Vagina (tissue), 2 donors: ENCODE measurements at places on chromosomes 12 and 14.
A peak's percentile ranks its signal among the peaks of the same experiment; 100 is the strongest.

DNA sequence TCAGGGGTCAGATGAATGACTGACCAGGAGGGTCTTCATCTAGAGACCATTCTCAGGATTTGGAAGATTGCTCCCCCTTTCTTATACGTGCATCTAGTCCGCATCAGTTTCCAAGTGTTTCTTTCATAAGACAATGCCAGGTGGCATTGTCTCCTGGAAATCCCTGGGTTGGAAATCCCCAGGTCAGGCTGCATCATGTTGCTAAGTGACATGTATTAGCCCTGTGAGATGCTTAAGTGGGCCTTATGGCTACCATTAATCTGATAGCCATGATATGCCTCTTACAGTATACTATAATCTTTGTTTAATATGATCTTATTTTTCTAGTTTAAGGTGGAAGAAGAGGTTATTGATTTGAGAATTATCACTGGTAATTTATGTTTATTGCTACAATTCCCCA, 92.8 kb downstream of the DIO3 start:
- no peak for DNase-seq

GRCh38 chr12:64058541-64059265, 163.4 kb downstream of the KICS2 start:
- DNase-seq, result no peak

DNA sequence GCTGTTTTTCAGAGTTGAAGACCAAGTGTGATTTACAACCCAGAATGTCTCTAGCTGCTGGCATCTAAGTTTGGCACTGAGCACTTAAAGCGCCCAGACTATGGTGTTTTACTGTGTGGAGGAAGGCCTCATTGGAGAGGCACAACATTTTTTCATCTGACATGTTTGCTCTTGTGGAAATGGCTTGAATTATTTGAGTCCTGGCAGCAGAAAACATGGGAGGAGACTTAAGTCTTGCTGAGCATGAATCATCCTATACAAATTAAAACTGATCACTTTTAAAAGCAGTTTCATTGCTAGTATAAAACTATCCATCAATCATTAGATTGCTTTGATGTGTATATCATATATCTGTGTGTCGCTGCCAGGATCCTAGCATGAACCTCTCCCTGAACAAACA, 85.9 kb upstream of the REP15 start:
- no peak for DNase-seq

- DNase-seq, result no peak
These were observed 29.3 kb downstream of the TEAD4 start for GRCh38 chr12:2988494-2988893.

DNA sequence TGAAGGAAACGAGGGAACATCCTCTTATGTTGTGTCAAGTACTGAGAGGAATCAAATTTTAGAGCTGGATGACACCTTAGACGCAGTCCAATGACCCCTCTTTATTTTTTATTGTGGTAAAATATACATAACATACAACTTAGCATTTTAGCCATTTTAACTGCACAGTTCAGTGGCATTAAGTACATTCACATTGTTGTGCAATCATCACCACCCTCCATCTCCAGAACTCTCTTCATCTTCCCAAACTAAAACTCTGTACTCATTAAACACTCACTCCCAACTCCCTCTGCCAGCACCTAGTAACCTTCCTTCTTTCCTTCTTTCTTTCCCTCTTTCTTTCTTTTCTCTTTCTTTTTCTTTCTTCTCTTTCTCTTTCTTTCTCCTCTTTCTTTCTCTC, 97.2 kb upstream of the SLC24A4 start:
- DNase-seq, result no peak

GRCh38 chr12:25970082-25970481, 11.6 kb downstream of the RASSF8 start:
- no peak for DNase-seq

DNA sequence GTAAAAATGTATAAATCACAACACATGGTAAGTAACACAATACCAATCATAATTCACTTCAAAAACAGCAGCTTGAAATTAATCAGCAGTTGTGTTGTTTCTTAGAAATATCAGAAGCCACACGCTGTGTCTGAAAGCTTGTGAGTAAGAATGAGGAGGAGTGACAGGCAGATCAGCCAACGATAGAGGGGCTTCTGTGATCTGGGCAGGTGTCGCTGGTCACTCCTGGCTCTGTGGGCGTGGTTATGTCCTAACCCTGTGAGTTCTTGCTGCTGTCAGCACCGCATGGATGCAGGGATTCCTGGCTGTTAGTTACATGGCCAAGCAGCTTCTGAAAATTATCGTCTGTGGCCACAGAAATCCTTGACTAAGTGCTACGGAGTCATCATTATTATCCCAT, 123.4 kb downstream of the SLC25A47 start:
- DNase-seq, result no peak

- DNase-seq, result no peak
These were observed 403.3 kb downstream of the ETNK1 start for GRCh38 chr12:23028158-23028802.

GRCh38 chr14:92416544-92416943, 93.6 kb downstream of the SLC24A4 start:
- DNase-seq, result no peak

GRCh38 chr14:103749452-103749851, 33.8 kb downstream of the ZFYVE21 start:
- DNase-seq, result no peak

DNA sequence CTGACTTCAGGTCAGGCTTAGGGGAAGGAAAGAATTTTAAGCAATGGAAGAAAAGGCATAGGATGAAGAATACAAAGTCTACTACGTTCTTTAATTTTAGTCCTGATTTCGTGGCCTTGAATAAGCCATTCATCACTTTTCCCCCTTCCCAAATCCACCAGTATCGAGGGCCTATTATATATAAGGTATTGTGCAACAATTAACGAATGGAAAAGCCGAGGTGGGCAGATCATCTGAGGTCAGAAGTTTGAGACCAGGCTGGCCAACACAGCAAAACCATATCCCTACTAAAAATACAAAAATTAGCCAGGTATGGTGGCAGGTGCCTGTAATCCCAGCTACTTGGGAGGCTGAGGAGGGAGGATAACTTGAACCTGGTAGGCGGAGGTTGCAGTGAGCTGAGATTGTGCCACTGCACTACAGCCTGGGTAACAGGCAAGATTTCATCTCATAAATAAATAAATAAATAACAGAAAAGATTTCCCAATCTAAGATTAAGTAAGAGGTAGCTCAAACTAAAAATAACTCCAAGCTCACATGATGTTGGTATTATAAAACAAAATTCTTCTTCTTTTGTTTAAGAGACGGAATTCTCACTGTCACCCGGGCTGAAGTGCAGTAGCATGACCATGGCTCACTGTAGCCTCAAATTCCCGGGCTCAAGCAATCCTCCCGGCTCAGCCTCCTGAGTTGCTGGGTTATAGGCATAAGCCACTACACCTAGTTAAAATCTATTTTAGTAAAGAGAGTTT, 58.3 kb upstream of the NR2C1 start:
- no peak for DNase-seq

- DNase-seq, result no peak
These were observed 128.8 kb upstream of the DYRK2 start for GRCh38 chr12:67519484-67520433.

DNA sequence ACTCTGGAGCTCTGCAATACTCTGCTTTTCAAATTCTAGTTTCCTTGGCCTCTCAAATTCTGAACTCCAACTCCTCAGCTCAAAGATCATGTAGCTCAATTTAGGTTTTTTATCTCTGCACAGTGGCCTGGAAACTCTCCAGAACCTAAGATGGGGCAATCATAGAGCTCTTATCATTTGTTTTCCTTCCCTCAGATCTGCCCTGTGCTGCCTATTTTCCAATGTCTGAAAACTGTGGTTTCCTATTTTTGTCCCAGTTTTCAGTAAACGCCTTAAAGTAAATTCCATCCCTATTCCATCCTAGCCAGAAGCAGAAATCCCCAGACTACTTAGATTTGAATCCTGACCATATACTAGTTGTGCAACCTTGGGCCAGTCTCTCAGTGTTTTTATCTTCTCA, 73.2 kb downstream of the CEP83 start:
- DNase-seq, result no peak

DNA sequence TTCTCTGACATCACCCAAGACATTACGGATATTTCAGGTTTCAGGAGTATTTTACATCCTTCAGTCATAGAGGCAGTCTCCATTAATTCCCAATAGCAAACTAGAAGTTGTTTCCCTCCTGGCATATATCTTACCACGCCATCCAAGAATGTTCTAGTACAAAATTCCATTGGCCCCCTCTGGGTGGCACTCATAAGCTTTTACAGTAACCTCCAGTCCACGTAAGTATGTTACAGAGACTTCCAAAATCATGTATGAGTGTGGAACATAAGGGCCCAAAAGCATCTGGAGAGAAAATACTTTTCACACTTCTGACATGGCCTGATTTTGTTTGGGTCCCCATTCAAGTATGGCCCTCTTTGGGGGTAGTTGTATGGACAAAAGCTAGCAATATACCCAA, 58.1 kb upstream of the DHRS4 start:
- DNase-seq, result no peak

- no peak for DNase-seq
These were observed 134.4 kb upstream of the NUDT4 start for GRCh38 chr12:93243382-93243688.

GRCh38 chr14:50647282-50647681, 20.8 kb downstream of the SAV1 start:
- no peak for DNase-seq

DNA sequence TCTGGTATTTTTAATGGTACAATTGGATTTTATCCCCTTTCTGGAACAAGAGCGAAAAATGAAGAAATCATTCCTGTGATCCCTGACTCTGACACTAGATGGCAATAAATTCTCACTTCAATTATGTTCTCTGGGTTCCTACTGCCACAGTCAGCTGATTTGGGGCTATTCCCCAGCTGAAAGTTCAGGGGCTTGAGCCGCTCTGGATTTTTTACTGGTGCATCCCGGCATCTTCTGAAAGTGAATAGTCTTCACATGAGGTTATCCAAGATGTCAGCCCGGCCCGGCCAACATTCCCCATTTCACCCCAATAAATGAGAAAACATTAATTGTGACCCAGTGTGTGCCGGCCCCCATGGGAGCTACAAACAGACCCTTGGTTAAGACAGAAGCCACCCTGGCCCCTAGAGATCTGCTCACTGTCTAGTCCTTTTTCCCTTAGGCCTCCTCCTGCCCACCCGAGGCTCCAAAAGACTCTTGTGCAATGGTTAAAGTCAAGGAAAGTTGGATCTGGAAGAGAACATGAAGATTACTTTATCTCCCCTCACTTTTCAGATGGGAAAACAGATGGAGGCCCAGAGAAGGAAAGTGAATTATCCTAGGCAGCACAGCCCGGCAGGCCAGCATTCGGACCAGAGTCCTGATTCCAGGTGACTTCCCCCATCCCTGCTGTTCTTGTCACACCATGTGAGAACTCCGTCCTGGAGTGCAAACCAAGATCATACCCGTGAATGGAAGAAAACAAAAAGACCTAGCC, 20.8 kb downstream of the CKAP4 start:
- DNase-seq, result peak; percentile 79

- no peak for DNase-seq
These were observed 420.9 kb downstream of the PCNX1 start for GRCh38 chr14:71328183-71328582.

- no peak for DNase-seq
These were observed 201.3 kb downstream of the PCNX1 start for GRCh38 chr14:71108398-71109119.

- DNase-seq, result no peak
These were observed 61.9 kb downstream of the ESR2 start for GRCh38 chr14:64232095-64232838.

GRCh38 chr12:112837629-112838197, 46.2 kb downstream of the RPH3A start:
- no peak for DNase-seq

DNA sequence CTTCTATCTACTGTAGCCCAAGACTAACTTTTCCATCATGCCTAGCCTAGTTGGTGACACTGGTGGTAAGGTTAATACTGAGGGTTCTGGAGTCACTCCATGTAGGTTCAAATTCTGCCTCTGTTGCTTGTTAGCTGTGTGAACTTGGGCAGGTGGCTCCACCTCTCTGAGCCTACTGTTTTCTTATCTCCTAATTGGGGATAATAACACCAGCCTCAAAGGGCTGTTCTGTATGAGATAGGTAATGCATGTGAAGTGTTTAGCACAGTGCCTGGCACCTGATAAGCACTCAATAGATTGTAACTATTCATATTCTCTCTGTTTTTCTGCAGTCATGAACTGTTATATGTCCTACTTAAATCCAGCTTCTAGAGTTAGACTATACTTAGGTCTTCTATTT, 17.5 kb upstream of the SPPL3 start:
- DNase-seq, result no peak

DNA sequence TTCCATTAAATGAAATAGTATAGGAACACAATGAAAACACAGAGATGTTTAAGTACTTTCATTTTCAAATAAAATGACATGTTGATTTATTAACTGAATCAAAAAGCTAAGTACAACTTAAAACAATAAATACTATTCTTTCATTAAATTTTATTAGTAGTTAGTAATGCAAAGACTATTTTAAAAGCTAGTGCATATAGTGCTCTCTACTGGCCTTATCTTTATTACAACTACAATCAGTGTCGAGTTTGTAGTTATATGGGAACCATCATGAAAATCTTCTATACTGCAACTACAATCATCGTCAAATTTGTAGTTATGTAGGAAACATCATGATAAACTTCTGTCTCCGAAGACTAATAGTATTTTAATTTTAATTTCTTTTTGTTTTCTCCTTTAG, 8.9 kb upstream of the LIN7A start:
- no peak for DNase-seq

GRCh38 chr12:78086553-78087362, 256.1 kb downstream of the NAV3 start:
- no peak for DNase-seq

DNA sequence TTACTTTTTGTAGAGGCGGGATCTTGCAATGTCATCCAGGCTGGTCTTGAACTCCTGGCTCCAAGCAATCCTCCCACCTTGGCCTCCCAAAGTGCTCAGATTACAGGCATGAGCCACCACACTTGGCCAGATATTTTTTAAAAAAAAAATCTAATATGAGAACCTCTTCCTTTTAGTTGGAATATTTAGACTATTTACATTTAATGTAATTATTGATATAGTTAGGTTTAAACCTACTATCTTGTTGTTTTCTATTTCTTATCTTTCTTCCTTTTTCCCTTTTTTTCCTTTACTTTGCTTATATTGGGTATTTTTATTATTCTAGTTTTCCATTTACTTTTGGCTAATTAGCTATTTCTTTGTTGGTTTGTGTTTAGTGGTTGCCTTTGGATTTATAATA, 185.8 kb downstream of the SLC41A2 start:
- DNase-seq, result no peak

- no peak for DNase-seq
These were observed 144.1 kb upstream of the PELI2 start for GRCh38 chr14:55973911-55974630.

- no peak for DNase-seq
These were observed 105.2 kb downstream of the BICD1 start for GRCh38 chr12:32211900-32212156.

GRCh38 chr12:68294251-68294650, 37.9 kb downstream of the MDM1 start:
- no peak for DNase-seq

GRCh38 chr12:5087831-5088554, 44.3 kb downstream of the KCNA5 start:
- DNase-seq, result no peak
